ENCODE measurements at places on chromosomes 13 and 19.

GRCh38 chr13:45775401-45775963, 73.4 kb downstream of the CBY2 start:
- no peak for DNase-seq

GRCh38 chr19:15199661-15200552, 888 bp downstream of the NOTCH3 start:
- DNase-seq: no peak

GRCh38 chr13:99548448-99548847, 47.2 kb downstream of the TM9SF2 start:
- DNase-seq: no peak

DNA sequence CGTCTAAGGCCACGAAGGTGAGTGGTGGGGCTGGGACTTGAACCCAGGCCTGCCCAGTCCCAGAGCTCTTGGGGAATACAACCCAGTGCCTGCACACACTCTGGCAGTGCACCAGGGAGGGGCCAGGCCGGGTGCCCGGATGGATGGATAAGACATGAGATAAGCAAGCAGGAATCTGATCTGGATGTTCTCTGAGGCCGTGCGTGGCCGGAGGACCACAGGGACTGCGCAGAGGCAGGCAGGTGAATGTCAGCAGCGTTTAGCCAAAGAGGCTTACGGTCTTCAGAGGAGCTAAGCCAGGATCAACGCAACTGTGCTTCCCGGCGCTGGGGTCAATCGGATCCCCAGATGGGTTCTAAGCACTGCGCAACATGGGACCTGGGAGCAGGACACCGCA, 1.5 kb downstream of the ZNF787 start:
- no peak for DNase-seq

DNA sequence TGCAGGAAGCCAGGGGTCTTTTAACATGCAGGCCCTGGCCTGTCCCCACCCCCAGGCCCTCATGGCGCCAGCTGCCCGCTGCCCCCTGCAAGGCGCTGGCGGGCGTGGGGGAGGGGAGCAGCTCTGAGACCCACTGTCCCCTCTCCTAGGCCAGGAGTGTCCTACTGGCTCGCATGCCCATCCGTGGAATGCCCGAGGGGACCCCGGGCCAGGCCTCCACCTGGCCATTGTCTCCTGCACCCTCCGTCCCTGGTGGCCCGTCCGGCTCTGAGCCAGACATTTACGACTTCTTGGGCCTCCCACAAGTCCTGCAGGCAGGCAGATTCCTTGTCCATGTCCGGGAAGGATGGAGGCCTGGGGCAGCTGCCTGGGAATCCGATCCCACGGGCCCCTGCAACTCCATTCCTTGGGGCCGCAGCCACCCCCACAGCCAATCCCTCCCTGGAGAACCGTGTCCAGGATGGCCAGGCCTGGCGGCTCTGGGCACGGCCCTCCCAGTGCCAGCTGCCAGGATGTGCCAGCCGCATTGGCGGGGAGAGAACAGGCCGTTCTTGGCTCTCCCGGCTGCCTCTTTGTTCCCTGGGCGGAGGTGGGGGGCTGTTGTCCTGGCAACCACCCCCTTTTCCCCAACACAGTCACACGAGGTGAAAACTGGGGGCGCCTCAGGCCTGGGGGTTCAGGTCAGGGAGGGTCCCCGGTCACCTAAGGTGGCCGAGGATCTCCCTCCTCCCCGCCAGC, 10.5 kb upstream of the PLIN3 start:
- DNase-seq: no peak

- DNase-seq: no peak
Measured at GRCh38 chr13:60811581-60811980, 414.6 kb downstream of the TDRD3 start.

- DNase-seq: no peak
Measured at GRCh38 chr13:110492679-110493593, 68.6 kb downstream of the RAB20 start.

DNA sequence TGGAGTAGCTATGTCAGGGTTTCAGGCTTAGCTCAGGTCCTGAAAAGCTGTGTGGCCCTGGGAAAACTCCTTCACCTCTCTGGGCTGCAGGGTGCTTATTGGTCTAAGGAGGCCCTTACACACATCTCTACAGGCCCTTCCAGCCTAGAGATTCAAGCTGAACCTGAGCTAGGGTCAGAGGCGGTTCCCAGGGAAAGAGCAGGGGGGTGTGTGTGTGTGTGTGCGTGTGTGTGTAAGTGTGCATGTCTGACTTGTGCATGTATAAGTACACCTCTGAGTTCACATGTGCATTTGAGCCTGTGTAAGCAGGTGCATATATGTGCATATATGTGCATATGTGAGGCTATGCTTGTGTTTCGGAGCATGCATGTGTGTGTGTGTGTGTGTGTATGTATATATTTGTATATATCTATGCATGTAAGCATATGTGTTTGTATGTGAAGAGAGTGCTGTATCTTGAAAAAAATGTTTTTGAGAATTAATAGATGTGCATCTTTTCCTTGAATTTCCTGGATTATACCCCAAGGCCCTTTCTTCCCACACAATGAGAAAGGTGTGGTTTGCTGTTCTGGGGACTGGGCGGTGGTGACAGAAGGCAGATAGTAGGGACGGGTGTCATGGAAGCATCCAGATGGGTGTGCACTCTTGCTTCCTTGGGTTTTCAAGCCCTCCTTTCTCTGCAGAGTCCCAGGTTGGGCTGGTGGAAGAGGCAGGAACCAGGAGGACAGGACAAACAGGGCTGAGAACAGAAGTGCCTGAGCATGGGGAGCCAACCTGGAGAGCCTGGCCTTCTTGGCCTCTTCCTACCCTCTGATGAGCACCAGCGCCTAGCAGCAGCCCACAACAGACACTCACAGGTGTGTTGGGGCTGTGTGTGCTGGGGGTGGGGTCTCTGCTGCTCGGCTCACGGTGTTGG, 150.3 kb upstream of the TSHZ3 start:
- DNase-seq: no peak

GRCh38 chr19:49908480-49909420, 12.1 kb upstream of the IL4I1 start:
- no peak for DNase-seq

All from activated T-helper 1 cell treated with Interleukin-2 at 50 U/mL for 16 hours (primary cell).